ENCODE measurements at places on chromosomes 16 and 17.

DNA sequence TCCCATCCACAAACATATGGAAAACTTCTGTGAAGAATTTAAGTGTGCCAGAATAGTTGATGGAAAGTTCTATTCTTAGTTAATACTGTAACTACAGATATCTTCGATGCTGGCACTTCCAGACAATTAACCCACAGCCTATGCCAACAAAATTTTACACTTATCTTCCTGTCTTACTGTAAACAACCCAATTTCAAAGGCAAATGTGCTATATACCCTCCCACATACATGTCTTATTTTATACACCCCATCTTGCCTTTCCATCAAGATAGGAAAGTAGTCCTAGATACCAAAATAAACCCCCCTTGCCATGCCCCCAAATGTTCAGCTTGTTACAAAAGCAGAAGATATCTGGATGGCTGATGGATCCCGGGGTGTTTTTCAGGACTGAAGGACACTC, 306.3 kb downstream of the SLC39A11 start:
- DNase-seq = no peak

DNA sequence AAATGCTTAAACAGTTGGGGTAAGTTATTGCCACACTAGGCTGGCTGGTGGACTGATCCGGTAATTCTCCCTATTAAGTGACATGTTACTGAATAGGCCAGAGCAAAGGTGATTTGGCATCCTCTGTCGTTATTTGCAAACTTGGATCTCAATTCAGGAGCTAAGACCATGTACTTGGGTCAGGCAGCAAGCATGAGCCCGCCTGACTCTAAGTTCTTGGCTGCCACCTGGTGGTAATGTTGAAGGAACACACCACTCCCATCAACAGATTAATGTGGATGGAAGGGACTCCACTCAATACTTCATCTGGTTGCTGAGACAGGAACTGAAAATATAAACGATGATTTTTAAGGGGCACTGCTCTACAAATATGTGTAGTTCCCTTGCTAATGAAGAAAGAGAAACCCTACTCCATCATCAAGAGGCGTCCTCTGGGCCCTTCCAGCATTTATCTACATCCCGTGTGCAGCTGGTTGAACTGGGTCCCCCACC, 70.8 kb downstream of the EMP2 start:
- DNase-seq = peak; percentile 77

DNA sequence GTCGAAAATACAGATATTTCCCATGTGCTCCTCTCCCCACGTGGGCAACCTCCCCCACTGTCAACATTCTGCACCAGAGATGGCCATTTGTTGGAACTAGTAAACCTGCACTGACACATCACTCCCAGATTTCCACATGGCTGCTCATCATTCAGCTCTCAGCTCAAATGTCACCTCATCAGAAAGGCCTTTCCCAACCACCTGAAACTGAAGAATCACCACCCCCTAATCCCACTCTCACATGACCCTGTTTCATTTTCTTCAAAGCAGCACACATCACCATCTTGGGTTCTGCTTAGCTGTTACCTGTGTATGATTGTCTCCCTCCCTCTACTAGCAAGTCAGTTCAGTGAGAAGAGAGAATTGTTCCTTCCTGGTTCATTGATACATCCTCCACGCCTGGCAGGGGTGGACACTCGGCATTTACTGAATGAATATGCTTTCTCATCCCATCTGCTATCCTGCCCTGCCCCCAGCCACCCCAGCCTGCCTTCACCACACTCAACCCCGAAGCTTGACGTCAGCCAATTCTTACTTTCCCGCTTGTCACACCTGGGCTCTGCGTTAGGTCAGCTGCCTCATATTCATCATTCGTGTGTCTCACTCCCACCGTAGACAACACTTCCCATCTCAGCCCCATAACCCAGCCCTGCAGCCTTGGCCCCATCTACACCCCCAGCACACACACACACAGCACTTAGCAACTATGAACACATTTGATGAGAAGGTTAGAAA, 1.5 kb downstream of the C17orf114 start:
- DNase-seq = no peak

DNA sequence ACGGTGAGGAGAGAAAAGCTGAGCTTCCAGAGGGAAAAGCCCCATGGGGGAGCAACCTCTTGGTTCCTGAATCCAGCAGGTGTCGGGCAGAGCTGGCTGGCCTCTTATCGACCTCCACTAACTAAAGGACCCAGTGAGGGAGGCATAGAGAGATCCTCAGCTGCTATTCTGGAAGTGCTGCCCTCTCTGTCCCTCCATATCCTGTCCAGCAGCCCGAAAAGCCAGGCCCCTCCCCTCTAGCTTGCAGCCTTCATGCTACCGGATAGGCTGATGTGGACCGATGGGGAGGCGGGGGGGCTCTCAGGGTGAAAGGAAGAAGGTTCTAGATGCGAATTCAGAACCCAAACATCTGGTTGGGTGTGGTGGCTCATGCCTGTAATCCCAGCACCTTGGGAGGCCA, 24.9 kb downstream of the MXRA7 start:
- no peak for DNase-seq

DNA sequence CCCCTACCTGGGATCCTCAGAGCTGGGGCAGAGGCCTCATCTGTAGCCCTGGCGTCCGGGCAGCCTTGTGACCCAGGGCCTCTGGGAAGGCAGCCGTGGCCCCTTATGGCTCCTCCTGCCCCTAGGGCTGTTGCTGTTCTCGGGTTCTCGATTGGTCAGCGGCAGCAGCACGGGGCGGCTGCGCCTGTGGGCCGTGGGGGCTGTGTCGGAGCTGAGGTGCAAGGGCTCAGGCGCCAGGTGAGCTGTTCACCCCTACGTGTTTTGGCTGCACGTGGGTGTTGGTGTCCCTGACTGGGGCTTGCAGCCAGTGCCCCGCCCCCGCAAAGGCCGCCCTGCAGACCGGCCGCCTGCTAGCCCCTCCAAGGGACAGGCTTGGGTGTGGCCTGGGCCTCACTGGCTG, 5.8 kb upstream of the RHOT2 start:
- DNase-seq = no peak

DNA sequence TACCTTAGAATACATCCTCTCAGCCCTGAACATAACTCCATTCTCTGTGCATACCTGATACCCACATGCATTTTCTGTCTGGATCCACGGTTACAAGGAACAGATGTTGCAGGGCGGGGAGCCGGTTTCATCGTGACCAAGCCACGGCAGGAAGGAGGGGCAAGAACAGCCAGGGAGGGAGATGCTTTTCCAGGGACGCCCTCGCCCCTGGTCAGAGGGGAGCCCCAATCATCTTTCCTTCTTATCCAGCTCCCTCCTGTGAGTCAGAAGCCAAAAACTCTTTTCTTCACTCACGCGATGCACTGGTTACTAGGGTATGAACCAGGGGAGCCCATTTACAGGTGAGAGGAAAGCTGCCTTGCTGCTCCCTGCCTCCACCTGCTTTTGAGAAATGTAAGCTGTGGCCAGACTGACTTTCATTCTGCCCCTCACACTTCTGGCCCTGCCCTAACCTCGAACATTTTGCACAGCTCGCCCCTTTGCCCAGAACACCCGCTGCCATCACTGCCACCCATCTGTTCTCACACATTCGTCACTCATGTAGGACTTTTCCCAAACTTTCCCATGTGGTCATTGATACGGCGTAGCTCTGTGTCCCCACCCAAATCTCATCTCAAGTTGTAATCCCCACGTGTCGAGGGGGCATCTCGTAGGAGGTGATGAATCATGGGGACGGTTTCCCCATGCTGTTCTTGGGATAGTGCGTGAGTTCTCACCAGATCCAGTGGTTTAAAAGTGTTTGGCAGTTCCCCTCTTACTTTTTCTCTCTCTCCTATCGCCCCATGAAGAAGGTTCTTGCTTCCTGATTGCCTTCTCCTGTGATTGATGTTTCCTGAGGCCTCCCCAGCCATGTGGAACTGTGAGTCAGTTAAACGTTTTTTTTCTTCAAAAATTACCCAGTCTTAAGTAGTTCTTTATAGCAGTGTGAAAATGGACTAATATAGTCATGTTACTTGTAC, 20.5 kb downstream of the FOXL1 start:
- no peak for DNase-seq

DNA sequence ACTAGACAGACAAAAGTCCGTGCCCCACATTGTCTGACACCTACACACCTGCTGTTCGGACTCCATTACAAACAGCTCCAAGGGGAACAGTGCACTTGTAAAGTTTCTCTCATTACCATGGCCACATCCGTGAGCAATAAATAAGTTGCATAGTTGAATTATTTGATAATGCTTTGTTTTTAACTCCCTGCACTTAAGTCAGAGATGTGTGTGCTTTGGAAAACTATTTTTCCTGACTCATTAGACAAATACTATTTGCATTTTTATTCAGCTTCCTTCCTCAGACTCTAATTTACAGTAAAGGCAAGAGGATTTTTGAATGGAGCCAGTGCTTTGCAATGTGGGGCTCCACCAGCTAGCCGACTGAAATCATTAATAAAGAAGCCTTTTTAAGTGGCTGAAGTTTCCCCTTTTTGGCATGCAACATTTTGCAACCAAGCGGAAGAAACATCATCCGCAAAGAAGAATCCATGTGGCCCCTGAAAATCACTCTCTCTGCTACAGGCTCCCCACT, 6.5 kb upstream of the CCL2 start:
- DNase-seq = no peak

- DNase-seq = no peak
Observed at GRCh38 chr17:82287013-82287867, 13.7 kb upstream of the CSNK1D start.

GRCh38 chr16:49810831-49811230, 45.1 kb downstream of the ZNF423 start:
- no peak for DNase-seq
